HL-60 (cell line): ENCODE measurements at places on chromosomes 2 and 18.

DNA sequence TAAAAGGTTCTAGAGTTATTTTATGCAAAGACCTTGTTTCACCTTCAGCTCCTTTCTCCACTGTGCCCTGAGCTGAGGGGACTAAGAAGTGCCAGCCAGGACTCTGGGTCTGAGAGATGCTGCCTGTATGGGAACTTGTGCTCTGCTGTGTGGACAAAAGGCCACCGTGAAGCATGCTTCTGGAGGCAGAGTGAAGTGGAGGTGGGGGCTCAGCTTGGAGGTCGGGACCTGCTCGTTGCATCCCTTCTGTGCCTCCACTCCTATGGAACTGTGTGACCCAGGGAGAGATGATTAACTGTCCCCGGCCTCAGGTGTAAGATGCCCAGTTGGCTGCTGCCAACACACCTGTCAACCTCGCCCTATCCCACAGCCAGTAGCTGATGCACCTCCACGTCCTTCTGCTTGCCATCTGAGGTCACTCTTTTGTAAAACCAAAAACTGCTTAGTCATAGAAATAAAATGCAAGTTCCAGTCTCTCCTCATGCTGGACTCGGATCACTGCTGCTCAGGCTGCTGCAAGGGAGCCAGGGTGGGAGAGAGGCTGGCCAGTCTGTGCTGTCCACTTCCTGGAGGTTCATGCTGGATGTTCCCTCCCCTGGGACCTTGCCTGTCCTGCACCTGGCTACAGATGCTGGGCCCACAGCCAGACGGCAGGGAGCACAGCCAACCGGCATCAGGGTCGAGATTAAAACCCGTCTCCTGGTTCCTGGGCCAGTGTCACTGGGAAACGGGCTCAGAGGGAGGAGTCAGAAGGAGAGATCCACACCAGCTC is 113.2 kb downstream of the ACKR3 start:
- no peak for DNase-seq

DNA sequence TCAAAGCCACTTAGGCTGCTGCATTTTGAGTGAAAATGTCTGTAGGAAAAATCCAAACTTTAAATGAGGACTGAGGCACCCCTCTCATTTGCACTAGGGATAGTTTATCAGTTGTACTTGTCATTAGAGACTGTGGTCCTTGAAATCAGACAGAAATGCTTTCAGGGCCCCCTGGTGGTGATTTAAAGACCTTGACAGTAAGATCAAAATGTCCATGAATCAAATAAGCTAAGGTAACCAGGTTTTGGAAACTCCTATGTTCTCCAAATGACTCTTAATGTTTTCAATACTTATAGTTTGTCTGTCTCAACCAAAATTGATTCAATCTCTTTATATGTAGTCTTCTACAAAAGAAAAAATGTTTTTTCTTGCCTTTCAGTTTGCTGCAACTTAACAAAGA is 28.8 kb upstream of the DDX18 start:
- peak; percentile 48 for DNase-seq

GRCh38 chr2:237412988-237413776 is 782 bp downstream of the COL6A3 start:
- DNase-seq, result no peak

DNA sequence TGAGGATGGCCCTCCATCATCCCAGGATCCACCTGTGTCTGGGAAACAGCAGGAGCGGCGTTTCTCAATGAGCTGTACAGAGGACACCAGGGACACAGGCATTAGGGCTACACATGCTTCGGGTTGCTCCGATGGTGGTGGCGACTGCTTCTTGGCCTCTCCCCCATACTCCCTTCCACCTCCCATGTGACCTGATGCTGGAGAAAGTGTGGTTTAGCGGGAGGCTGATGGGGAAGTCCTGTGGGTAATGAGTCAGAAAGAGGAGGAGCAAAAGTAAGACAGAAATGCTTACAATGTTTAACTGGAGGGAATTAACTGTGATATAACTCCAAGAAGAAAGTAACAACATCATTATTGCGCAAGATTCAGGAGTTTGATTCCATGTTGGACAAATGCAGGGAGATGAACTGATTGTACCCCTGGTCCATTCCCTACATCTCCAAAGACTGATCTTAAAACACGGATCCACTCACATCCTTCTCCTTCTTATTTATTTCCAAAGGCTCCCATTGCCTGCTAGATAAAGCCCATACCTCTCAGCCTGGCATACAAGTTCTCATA is 186.6 kb downstream of the NRP2 start:
- DNase-seq, result peak; percentile 84

DNA sequence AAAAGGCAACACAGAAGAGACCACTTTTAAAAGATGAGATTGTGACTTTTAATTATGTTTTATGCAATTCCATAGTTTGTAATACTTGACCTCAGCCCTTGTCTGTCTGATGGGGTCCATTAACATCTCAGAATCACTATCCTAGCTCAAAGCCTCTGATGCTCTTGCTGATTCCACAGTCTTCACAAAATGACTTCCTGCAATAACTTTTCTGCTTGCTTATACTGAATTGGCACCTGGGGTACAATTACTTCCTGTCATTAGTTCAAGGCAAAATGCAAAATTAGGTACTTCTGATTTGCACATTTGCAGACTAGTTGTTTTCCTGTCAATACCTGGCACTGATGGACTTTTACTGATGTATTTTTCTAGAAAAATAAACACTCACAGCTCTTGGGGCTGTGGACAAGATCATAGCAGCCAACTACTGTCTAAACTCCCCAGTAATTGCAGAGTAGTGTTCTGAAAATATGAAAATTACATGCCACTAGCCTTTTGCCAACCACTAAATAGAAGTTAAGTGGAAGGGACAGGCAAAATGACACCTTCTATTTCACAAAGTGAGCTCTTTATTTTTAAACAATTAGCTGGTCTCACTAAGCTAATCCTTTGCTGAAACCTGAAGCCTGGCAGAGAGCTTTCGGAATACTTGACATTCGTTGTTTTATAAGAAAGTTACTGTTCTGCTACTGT is 129.1 kb downstream of the PIEZO2 start:
- no peak for DNase-seq

GRCh38 chr2:241184901-241185300 is 3.6 kb upstream of the ANO7 start:
- no peak for DNase-seq

DNA sequence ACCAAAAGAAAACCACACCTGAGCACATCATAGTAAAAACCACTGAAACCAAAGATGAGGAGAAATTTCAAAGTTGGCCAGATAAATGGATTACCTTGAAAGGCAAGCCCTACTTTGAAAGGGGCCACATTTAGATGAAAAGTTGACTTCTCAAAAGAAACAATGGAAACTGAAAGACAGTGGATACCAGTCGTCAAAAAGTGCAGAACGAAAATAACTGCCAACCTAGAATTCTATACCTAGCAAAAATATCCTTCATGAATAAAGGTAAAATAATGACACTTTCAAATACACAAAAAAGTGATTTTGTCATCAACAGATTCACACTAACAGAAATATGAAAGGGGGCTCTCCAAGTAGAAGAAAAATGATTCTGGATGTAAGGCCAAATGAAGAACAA is 18.4 kb downstream of the NEU4 start:
- no peak for DNase-seq

- DNase-seq, result no peak
Measured at GRCh38 chr18:57806978-57807285, 3.8 kb upstream of the ATP8B1 start.

GRCh38 chr2:190477661-190478454 is 56.7 kb downstream of the NEMP2 start:
- DNase-seq, result no peak

DNA sequence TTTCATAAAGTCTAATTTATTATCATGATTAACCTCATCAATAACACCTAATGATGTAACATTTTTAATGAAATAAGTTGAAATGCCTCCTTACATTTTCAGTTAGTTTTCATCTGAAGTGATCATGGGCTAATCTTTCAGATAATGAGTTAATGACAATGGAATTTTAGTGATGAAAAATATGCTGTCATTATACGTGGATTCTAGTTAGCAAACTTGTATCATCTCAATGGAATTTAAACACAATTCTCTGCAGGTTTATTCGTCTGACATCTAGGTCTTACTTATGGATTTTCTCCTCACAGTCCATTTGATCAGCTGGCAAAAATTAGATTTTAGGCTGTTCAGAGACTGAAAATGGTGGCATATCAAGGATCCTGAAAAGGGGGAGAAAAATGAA is 885.0 kb downstream of the SLC4A3 start:
- DNase-seq, result no peak

DNA sequence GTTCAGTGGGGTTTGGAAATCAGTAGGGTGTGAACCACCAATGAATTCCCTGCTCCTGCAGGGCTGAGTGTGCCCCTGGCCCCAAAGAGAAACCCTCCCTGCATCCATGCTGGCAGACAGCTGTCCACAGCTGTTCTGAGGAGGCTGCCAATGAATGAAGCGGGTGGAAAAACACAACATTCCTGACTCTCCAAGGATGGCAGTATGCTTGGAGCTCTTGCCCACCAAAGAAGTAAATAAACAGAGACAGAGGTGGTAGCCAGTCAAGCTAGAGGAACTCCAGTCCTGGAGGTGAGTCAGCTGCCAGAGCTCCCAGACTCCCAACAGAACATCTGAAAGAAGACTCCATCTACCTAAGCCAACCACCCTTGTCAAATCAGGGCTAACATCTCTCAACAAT is 6.2 kb downstream of the ZBTB7C start:
- no peak for DNase-seq

GRCh38 chr2:155722290-155722689 is 610.2 kb downstream of the NR4A2 start:
- no peak for DNase-seq

DNA sequence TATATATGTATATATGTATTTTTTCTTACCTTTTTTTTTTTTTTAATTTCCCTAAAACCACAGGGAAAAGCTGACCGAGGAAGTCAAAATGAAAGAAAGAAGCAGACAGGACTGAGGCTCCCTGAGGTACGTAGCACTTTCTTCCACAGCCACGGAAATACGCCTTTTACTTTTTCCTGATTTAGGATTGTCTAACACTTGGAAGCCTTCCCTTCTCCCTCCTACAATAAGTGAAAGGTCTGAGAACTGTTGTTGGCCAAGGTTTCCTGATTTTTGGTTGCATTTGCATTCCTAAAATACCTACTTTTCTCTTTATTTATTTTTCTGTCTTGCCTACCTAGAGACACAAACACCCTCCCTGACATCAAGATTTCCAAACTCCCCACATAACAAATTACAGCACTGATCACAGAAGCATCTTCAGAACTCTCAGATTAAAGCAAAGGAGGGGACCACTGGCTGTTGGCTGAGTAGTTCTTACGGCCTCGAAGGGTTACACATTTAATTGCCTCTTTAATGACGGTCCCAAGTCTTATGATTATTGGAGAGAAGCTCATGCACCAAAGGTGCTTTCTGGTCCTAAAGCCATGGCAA is 778.5 kb upstream of the FANCL start:
- no peak for DNase-seq

GRCh38 chr2:215921895-215922294 is 91.5 kb downstream of the MREG start:
- no peak for DNase-seq

- DNase-seq, result peak; percentile 90
Measured at GRCh38 chr2:68726608-68727367, 7.8 kb upstream of the ARHGAP25 start.

- no peak for DNase-seq
Measured at GRCh38 chr18:27113358-27113757, 71.8 kb downstream of the CHST9 start.

- no peak for DNase-seq
Measured at GRCh38 chr2:98713332-98714015, 17.5 kb downstream of the MGAT4A start.

DNA sequence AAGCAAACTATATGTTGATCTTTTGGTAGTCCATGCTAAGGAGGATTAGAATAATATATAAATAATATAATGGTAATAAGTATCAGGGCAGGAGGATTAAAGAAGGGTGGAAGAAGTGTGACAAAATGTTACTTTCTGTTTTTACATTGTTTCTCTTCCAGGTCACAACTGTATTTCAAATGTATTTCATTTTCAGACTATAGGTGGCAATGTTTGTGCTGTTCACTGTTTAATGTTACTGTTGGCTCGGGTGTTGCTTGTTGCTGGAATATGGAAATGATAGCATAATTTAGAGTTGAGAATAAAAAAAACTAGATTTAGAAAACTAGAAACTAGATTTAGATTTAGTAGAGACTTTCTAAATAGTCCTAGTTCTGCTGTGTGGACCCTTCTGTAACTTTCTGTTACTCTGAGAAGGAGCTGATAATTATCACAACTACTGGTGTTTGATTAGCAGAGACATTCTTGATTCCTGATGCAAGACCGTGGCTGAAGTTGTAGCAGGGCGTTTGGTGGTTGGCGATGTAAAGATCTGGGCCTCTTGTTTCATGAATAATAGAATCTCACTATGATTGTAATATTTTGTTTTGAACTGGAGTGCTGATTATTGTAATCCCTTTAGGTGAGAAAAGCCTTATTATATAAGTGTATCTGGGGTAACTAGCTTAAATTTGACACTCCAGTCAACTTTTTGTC is 7.9 kb downstream of the NEDD4L start:
- DNase-seq, result no peak

DNA sequence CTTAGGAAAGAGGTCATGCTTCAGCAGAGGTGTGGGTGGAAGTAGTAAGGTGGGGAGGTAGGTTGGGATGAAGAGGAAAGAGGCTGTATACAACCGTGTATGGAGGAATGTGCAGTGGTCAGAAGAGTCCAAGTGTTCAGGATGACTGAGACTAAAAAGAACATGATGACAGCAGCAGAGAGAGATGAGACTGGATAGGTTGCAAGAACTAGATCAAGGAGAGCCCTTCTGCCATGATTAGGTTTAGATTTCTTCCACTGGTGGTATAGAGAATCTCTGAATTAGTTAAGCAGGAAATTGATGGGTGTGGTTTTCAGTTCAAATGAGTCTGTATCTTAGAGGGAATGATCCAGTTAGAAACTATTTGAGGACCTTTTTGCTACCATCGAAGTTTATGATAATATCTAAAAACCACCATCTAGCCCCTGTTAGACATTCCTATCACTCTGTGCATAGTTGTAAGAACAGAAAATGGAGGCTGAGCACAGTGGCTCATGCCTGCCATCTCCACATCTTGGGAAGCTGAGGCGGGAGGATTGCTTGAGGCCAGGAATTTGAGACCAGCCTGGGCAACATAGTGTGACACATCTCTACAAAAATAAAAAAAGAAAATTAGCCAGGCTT is 221.0 kb downstream of the LTBP1 start:
- no peak for DNase-seq

- peak; percentile 98 for DNase-seq
Measured at GRCh38 chr18:3747176-3747973, 297.4 kb downstream of the TGIF1 start.

DNA sequence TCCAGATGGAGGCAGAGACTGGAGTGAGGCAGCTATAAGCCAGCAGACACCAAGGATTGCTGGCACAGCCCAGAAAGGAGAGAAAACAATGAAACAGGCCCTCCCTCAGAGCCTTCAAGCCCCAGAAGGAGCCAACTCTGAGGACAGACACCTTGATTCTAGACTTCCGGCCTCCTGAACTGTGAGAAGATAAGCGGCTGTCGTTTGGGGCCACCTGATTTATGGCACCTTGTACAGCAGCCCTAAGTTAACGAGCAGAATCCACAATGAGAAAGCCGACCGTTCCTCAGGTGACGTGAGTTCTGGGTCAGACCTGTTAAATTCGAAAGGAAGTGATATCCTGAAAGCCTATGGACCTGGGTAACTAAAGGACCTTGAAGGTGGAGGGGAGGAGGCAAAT is 7.3 kb upstream of the CNDP2 start:
- DNase-seq, result no peak
